ENCODE measurements at places on chromosomes 6 and 20. TPM values are rescaled to one million over a fixed set of nuclear protein-coding genes. Genes with fewer than 3 reads are reported as not detected.
A peak's percentile ranks its signal among the peaks of the same experiment; 100 is the strongest.

DNA sequence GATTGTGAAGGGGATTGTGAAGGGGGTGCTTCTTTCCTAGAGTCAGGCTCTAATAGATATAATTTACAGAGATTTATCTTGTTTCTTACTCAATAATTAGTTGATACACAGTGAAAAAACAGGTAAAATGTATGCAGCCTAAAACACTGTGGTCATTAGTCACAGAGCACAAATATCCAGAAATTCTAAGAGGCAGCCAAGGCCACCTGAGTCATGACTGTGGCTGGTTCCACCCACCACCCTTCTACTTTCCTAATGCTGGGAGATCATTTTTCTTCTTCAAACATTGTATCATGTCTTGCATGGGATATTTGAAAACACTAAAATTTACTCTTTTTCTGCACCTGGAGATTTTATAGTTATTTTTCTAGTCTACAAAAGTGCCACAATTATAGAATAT, 181.6 kb downstream of the OTOR start:
- no peak overlapping the region for H3K27ac ChIP-seq
- no peak overlapping the region for H3K4me3 ChIP-seq
- H3K36me3 ChIP-seq, result no peaks in the 10 kb centered on the region
- no peaks in the 10 kb centered on the region for H3K4me1 ChIP-seq
- no peaks in the 10 kb centered on the region for H3K27me3 ChIP-seq
- no peak for DNase-seq

Gene SIRPB2
- not detected for total RNA-seq

Gene HCK
- 0.35 TPM for total RNA-seq

GRCh38 chr20:25444556-25444955, 37.1 kb downstream of the GINS1 start:
- H3K4me3 ChIP-seq, result no peak overlapping the region
- no peak overlapping the region for H3K27ac ChIP-seq
- peaks cover 5% of the 10 kb centered on the region for H3K4me1 ChIP-seq
- H3K27me3 ChIP-seq, result no peaks in the 10 kb centered on the region

Gene SEL1L2
- total RNA-seq, result not detected

GRCh38 chr6:105900125-105900937, 185.8 kb upstream of the PRDM1 start:
- DNase-seq, result peak; percentile 40
- peak overlapping the region; percentile 65 for H3K4me3 ChIP-seq
- H3K4me1 ChIP-seq, result peaks cover 25% of the 10 kb centered on the region
- H3K27me3 ChIP-seq, result no peaks in the 10 kb centered on the region
- H3K36me3 ChIP-seq, result peaks cover 6% of the 10 kb centered on the region

Gene PROKR2
- total RNA-seq, result not detected

- H3K27me3 ChIP-seq, result peaks cover 23% of the 10 kb centered on the region
- no peak for DNase-seq
- no peak overlapping the region for H3K27ac ChIP-seq
- H3K4me3 ChIP-seq, result no peak overlapping the region
These were observed 2.8 kb upstream of the GINM1 start for GRCh38 chr6:149563203-149563927.

Gene NUDT3
- 10.0 TPM for total RNA-seq

- H3K36me3 ChIP-seq, result no peaks in the 10 kb centered on the region
- DNase-seq, result no peak
- H3K27ac ChIP-seq, result no peak overlapping the region
- H3K27me3 ChIP-seq, result peaks cover 8% of the 10 kb centered on the region
- H3K4me3 ChIP-seq, result no peak overlapping the region
- H3K4me1 ChIP-seq, result no peaks in the 10 kb centered on the region
These were observed 666.7 kb downstream of the EPM2A start for GRCh38 chr6:145068577-145068976.

DNA sequence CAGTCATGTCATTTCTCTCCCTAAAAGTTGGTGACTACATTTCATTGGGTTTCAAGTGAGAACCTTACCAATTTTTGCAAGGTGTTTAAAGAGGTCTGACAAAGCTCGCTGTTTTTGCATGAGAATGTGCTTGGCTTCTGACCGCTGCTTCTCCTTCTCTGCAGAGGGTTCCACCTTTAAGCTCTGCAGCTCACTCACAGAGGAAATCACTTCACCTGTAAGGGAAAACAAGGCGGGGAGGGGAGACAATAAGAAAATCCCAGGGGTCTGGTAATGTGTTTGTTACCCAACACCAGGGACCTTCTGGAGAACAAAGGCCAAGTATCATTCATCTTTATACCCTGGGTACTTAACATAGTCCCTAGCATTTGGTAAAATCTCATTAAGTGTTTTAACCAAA, 40.0 kb upstream of the LYRM2 start:
- no peak overlapping the region for H3K27ac ChIP-seq
- H3K27me3 ChIP-seq, result no peaks in the 10 kb centered on the region
- H3K4me3 ChIP-seq, result no peak overlapping the region
- DNase-seq, result no peak

Gene KIF6
- total RNA-seq, result not detected

GRCh38 chr6:73830119-73830518, 134.1 kb downstream of the CD109 start:
- H3K36me3 ChIP-seq, result no peaks in the 10 kb centered on the region
- H3K4me3 ChIP-seq, result no peak overlapping the region
- no peak overlapping the region for H3K27ac ChIP-seq
- H3K4me1 ChIP-seq, result no peaks in the 10 kb centered on the region
- no peaks in the 10 kb centered on the region for H3K27me3 ChIP-seq

DNA sequence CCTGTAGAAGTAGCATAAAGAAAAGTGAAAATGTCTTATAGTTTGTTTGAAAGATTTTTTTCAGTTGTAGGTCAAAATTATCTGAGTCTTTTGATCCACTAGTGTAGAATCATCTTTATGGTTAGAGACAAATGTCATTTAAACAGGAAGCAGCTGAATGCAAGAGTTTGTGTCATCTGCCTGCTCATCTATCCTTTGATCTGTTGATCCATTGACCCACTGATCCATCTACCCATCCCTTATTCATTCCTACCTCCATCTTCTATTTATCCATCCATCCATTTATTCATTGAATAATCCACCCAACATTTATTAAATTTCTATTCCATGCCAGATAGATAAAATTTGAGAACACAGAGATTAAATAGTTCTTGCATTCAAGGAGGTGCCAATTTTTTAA, 62.6 kb downstream of the MKKS start:
- H3K27ac ChIP-seq, result no peak overlapping the region
- DNase-seq, result no peak
- H3K4me3 ChIP-seq, result no peak overlapping the region

DNA sequence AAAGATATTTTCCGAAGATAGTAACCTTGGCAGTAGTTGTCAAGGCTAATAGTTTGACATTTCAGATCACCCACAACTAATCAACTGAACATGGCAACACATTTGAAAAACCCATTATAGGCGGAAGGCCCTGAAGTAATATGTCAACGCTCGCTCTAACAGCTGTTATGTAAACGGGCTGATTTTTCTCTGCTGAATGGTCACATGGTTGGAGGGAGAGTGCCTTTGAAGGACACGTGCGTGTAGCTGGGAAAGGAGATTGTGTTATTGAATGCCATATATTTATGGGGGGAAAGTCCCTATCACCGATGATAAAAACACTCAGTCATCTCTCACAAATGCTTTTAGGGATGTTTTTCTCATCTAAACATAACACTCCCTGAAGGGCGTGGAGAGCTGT, 160.0 kb upstream of the RALGAPA2 start:
- DNase-seq, result no peak
- no peak overlapping the region for H3K27ac ChIP-seq
- peaks cover 6% of the 10 kb centered on the region for H3K27me3 ChIP-seq
- no peaks in the 10 kb centered on the region for H3K4me1 ChIP-seq

Gene KIAA1755
- not detected for total RNA-seq

Gene SIRPD
- 0.15 TPM for total RNA-seq

Gene RALGAPA2
- 16.5 TPM for total RNA-seq

DNA sequence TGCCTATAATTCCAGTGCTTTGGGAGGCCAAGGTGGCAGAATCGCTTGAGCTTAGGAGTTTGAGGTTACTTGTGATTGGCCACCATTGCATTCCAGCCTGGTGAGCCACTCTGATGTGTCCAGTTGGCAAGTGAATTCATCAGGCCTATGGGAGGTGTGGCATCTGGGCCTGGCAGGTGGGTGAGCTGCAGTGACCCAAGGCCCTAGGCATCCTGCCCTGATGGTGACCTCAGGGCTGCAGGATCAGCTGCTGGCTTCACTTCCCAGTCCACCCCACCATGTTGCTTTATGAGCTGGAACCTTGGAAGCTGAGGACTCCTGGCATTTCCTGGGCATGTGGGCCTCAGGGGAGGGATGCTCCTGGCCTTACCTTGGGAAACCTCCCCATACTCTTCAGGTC, 20.5 kb downstream of the RSPH9 start:
- H3K27me3 ChIP-seq, result peaks cover 12% of the 10 kb centered on the region
- peaks cover 4% of the 10 kb centered on the region for H3K36me3 ChIP-seq
- no peak for DNase-seq
- H3K4me1 ChIP-seq, result peaks cover 45% of the 10 kb centered on the region

DNA sequence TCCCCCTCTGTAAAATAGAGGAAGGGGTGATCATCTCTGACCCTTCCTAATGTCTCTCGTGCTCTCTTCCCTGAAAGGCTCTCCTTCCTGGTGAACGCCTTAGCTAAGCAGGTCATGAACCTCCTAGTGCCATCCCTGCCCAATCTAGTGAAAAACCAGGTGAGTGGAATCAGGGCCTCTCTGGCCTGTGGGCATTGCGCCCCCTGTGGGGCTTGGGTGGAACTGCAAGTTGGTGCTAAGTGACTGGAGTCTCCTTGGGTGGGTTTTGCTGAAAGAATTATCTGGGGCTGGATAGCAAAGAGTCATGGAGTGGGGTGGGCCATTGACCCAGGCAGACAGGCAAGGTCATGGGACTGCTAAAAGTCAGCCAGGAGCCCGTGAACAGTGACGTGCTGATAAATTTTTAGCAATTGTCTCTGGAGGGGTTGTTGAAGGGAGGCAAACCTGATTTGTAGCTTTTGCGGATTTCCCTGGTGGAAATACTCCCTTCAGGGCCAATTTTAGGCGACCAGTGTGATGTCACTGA, 8.9 kb downstream of the BPIFB1 start:
- no peaks in the 10 kb centered on the region for H3K4me1 ChIP-seq
- peaks cover 6% of the 10 kb centered on the region for H3K27me3 ChIP-seq
- H3K4me3 ChIP-seq, result no peak overlapping the region
- DNase-seq, result peak; percentile 68
- no peak overlapping the region for H3K27ac ChIP-seq

GRCh38 chr6:90298459-90299053, 1.9 kb upstream of the BACH2 start:
- no peak overlapping the region for H3K27ac ChIP-seq
- peaks cover 53% of the 10 kb centered on the region for H3K27me3 ChIP-seq
- H3K4me3 ChIP-seq, result no peak overlapping the region
- peaks cover 8% of the 10 kb centered on the region for H3K36me3 ChIP-seq
- H3K4me1 ChIP-seq, result peaks cover 13% of the 10 kb centered on the region

DNA sequence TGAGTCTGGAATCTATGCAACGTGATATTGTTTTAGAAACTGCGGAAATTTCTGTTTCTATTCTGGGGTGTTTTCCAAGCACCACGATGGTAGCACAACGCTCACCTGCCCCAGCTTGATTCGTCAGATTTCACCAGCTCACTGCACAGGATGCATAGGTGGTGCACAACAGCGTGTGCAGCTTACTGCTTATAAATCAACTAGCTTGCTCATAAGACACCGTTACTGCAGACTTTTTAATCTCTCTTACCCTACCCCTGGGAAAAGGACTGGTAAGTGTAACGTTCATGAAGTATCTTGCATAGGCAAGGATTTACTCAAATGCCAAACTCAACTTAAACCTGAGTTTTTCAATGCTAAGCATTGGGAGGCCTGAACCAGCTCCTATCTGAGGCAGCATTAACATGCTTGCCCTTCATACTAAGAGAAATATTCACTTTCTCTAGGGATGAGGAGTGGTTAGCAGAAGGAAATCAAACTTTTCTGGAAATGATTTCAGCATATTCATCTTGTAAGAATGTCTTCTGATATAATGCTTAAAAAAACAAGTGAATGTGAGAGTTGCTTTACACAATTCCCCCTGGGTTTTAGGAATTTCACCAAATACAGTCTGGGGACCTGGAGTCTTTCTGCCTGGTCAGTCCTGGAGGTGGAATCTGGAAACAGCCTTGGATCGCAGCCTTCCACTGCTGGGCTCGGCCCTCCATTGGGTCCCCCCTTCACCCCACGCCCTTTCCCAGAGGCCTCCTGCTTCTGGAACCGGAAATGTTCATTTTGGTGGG, 100.6 kb downstream of the DACT2 start:
- H3K27ac ChIP-seq, result no peak overlapping the region
- peaks cover 4% of the 10 kb centered on the region for H3K4me1 ChIP-seq
- DNase-seq, result no peak

Gene PTPRT
- total RNA-seq, result not detected

Gene DDX43
- 0.80 TPM for total RNA-seq

DNA sequence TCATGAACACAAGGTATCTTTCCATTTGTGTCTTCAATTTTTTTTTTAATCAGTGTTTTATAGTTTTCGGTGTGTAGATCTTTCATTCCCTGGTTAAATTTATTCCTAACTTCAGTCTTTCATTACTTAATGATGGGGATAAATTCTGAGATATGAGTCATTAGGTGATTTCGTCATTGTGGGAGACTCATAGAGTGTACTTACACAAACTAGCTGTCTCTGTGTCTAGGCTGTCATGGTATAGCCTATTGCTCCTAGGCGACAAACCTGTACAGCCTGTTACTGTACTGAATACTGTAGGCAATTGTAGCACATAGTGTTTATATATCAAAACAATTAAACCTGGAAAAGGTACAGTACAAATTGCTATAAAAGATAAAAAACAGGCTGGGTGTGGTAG, 42.1 kb downstream of the SMAP1 start:
- no peak for DNase-seq
- H3K27ac ChIP-seq, result no peak overlapping the region
- no peaks in the 10 kb centered on the region for H3K27me3 ChIP-seq
- H3K4me1 ChIP-seq, result peaks cover 40% of the 10 kb centered on the region
- H3K36me3 ChIP-seq, result peaks cover 17% of the 10 kb centered on the region

Gene RREB1
- 26.5 TPM for total RNA-seq

- H3K27ac ChIP-seq, result no peak overlapping the region
- no peak for DNase-seq
- H3K4me1 ChIP-seq, result peaks cover 11% of the 10 kb centered on the region
- peaks cover 8% of the 10 kb centered on the region for H3K36me3 ChIP-seq
- no peak overlapping the region for H3K4me3 ChIP-seq
- H3K27me3 ChIP-seq, result no peaks in the 10 kb centered on the region
These were observed 474 bp downstream of the TPX2 start for GRCh38 chr20:31739550-31739977.

Gene KHDC1
- 8.5 TPM for total RNA-seq

DNA sequence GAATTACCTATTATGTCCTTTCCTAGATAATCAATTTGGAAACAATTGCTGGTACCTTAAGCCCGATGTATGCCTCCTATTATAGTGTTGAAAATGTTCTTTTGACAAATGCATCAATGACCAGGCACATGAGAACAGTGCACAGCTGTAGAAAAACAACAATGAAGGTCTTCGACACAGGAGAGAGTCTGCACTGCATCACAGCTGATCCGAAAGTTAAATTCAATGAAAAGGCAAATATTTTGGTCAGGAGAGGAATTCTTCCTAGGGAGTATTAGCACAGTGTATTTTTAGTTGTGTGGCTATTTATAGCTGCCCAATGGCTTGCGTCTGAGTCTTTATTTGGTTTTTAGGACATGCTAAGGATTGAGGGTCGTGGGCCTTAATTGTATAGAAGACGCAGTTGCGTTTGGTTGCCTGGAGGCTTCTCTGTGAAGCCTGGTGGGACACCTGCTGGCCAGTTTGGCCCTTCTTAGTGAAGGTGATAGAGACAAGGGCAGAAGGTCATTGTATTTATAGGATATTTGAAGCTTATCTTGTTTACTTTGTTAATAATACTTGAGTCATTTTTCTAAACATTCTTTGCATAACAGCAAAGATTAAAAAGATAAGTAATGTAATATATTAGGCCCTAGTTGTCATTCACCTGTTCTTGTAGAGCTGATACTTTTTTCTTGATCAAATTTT, 72.3 kb downstream of the CDYL start:
- no peak for DNase-seq
- H3K27ac ChIP-seq, result no peak overlapping the region
- no peak overlapping the region for H3K4me3 ChIP-seq

Gene IMPG1
- not detected for total RNA-seq
